ENCODE measurements at places on chromosomes 2 and 18.

DNA sequence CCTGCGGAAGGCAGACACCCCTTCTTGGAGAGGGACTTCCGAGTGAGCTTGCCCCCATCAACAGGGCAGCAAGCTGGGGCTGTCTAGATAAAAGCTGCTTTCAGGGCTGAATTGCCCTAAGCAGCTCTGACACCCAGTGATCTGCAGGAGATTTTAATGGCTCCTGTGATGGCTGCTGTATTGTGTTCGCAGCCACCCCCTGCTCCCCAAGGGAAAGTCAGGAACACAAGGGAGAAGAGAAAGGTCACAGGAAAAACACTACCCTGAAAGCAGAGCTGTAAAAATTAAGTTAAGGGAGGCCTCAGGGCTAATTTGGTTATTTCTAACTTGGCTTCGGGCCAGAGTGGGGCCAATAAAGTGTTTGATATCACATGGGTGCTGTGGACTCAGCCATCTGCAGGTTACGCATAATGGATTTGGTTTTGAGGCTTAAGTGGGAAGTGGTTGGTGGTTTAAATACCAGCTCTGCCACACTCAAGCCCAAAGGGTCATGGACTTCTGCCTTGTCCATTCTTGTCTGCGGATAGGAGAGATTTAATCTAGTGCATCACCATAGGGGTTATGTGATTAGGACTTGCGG, 147.6 kb downstream of the CLIP4 start:
- DNase-seq: no peak

DNA sequence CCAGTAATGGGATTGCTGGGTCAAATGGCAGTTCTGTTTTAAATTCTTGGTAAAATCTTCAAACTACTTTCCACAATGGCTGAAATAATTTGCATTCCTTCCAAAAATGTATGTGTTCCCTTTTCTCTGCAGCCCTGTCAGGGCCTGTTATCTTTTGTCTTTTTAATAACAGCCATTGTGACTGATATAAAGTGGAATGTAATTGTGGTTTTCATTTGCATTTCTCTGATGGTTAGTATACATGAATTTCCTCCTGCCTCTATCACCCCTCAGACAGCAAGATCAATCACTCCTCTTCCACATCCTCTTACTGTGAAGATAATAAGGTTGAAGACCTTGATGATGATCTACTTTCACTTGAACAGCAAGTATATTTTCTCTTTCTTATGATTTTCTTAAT, 304.8 kb upstream of the FSIP2 start:
- no peak for DNase-seq

GRCh38 chr2:239467281-239467955, 66.6 kb upstream of the HDAC4 start:
- no peak for DNase-seq

DNA sequence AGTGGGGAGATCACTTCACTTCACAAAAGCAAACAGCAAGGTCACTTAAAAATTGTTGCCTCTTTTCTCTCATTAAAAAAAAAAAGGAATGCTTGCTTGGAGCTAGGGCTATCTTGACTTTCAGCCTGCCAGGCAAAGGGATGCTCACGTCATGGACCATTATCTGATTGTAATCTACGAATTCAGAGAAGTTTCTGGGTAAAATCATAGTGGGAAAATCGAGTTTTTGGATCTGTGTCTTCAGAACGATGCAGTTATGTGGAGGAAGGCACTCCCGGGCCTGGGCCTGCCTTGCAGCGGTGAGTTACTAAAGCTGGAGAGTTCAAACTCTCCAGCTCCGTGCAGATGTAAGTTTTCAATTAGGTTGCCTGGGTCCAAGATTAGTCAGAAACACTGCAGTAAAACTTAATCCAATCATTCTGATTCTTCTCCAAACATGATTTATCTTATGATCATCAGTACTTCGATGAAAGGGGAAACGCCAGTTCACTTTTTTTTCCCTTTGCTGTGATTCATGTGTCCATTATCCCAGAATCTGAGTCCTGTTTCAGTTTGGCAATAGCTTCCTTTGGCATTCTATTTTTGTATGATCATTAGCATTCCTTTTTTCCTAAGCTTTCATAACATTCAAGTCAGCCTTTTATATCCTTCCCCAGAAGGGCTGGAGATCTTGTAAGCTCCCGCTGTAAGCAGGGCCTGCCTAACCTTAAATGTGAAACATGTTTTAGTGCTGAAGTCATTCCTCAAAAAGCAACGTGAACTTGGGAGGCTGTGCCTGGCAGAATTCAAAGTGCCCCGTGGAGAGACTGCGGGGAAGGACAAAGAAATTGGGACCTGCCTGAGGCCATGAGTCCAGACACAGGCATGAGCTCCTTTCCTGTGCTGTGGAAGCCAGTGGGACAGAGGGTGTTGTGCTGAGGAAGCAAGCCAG, 119.3 kb upstream of the TWIST2 start:
- DNase-seq: no peak

GRCh38 chr2:85705680-85706039, 11.5 kb downstream of the GNLY start:
- DNase-seq: no peak

DNA sequence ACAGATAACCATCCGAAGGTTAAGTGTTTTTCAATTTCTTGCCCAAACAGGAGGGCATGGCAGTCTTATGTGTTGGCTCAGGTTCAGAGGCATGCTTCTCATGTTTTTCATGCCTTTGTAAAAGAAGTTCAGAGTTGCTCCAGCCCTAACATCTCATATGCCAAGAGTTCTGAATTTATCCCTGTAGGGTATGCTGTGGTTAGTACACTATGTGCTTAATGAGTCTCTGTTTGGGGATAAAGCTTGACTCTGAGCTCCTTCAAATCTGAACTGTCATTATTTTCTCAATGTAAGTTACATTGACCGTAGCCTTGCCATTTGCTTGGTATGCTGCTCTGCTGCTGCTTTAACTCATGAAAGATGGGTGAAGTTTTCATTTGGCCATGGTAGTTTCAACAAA, 67.9 kb upstream of the PNPT1 start:
- no peak for DNase-seq

DNA sequence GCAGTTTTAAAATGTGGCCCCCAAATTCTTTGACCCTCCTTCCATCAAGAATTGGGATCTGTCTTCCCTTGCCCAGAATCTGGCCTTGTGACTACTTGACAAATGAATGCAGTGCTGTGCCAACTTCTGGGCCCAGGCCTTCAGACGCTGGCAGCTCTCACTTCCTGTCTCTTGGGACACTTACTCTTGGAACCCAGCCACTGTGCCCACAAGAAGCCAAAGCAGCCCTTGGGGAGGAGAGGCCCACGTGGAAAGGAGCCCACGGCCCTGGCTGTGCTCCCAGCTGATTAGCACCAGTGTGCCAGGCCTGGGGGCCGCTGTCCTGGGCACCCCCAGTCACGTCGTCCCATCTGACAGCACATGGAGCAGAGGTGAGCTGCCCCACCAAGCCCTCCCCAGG, 56.6 kb downstream of the RPL37A start:
- DNase-seq: no peak

GRCh38 chr2:68103030-68103708, 40.4 kb upstream of the C1D start:
- DNase-seq: no peak

GRCh38 chr18:79479116-79479760, 83.5 kb downstream of the NFATC1 start:
- no peak for DNase-seq

DNA sequence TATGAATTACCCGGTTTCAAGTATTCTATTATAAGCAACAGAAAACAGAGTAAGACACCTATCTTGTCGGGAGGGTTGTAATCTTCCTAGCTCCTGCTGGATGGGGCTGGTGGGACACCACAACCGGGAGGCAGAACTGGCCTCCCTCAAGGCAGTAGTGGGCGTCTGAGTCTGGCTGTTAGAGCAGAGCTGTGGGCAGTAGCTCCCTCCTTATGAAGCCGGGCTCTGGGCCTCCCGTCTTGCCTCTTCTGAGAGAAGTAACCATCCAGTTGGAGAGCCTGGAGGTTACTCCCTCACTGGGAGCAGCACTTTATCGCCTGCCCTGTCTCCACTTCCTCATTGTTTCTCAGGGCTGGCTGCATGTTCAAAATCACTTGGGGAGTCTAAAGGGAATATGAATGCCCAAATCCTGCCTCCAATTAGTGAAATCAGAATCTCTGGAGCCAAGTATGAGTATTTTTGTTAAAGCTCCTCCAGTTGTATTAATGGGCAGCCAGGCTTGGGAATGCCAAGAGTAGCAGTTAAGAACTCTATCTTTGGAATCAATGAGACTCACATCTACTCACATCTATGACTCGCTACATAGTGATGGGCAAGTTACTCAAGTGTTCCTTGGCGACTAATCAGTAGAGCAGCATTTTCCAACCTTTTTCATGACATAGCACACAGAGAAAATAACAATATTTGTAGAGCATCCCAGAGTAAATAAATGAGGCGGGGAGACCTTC, 27.3 kb upstream of the NRP2 start:
- DNase-seq: no peak

GRCh38 chr2:228066126-228066798, 115.2 kb downstream of the SPHKAP start:
- no peak for DNase-seq

GRCh38 chr2:75564713-75565359, 4.1 kb upstream of the EVA1A start:
- DNase-seq: no peak

Data from stimulated activated CD4-positive, alpha-beta T cell treated with anti-CD3 and anti-CD28 coated beads, Interleukin-4, amount 100 ng/mL, for 24 hours (primary cell).